Activated CD8-positive, alpha-beta memory T cell treated with anti-CD3 and anti-CD28 coated beads, Interleukin-2, amount 10 ng/mL, durations not matched to agents 7 days and 5 days (primary cell): ENCODE measurements at places on chromosomes 2 and 18.
A peak's percentile ranks its signal among the peaks of the same experiment; 100 is the strongest.

DNA sequence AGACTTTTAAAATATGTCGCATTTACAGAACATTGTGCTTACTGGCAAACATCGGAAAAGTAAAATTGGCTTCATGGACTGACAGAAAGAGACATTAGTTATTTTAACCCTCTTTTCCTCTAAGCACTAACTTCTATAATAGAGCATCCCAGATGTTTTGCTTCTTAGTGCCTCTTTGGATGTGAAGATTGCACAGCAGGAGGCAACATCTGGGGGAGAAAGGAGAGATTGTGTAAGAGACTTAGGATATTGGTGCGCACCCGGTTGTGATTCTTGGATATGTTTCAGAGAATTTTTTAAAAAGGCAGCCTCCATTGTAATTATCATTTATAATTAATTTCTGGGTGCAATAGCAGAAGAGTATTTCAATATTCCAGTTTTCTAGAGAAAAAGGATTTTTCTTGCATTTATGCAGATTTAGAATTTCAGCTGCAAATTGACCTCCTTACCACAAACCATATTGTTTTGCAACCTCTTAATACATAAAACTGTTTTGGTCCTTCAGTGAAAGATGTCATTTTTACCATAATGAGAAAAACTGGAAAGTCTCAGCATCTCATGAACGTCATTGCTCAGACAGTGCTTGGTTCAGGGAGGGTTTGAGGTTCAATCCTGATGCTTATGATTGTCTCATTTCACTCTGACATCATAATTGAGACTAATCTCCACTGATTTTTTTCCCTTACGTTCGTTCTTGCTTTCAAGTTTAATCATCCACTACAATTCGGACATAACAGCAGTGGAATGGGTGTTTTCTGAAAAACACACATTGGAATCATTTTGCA is 404.3 kb downstream of the ZNF521 start:
- DNase-seq: no peak

DNA sequence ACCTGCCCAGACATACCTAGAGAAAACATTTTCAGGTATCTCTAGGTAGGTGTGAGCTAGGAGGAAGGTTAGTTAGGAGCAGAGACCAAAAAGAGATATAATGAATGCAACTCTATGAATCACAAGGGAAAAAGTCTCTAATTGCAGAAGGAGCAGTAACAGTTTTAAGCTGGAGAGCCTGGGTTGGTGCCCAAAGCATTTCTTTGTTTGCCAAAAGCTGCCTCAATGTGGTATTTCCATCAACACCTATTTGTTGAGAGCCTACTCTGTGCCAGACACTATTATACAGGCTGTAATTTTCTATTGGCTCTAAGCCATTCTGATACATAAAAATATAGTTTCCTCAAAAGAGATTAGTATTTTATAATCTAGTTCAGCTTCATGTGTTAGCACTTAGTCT is 141.6 kb downstream of the UBE2E3 start:
- no peak for DNase-seq

- no peak for DNase-seq
Observed at GRCh38 chr18:29164993-29165599, 988.2 kb upstream of the CDH2 start.

GRCh38 chr2:136135921-136136906 is 18.3 kb upstream of the CXCR4 start:
- DNase-seq: peak; percentile 83

GRCh38 chr18:35662293-35663062 is 80.9 kb downstream of the GALNT1 start:
- no peak for DNase-seq

GRCh38 chr18:55234366-55235093 is 275.3 kb upstream of the CCDC68 start:
- peak; percentile 74 for DNase-seq

- no peak for DNase-seq
Observed at GRCh38 chr2:26054598-26055348, 20.9 kb downstream of the RAB10 start.

DNA sequence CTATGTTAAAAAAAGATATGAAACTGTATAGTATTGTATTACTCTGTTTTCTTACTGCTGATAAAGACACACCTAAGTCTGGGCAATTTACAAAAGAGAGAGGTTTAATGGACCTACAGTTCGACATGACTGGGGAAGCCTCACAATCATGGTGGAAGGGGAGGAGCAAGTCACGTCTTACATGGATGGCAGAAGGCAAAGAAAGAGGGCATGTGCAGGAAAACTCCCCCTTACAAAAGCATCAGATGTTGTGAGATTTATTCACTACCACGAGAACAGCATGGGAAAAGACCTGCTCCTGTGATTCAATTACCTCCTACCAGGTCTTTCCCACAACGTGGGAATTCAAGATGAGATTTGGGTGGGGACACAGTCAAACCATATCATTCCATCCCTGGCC is 57.0 kb downstream of the NCOA1 start:
- DNase-seq: no peak

- no peak for DNase-seq
Observed at GRCh38 chr2:175476374-175476773, 294.9 kb upstream of the ATP5MC3 start.

- no peak for DNase-seq
Observed at GRCh38 chr18:23105581-23106219, 29.6 kb upstream of the CABLES1 start.

GRCh38 chr18:31659576-31660177 is 24.7 kb downstream of the B4GALT6 start:
- DNase-seq: no peak

DNA sequence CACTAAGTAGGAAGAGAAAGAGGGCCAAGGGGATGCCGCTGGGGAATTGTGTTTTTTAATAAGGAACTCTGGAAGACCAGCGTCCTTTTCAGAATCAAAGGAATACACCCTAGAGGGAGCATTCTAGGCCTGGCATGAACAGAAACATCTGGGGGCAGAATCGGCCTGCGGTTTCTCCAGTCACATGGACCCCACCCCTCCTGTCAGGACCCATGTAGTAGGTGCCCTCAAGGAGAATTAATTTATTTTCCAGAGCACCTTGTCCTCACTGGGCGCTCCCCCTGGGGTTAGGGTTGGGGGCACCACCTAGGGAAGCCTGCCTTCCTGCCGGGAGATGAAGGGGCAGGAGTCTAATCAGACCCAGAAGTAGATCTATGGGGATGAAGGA is 44.2 kb downstream of the TMEM37 start:
- DNase-seq: no peak

DNA sequence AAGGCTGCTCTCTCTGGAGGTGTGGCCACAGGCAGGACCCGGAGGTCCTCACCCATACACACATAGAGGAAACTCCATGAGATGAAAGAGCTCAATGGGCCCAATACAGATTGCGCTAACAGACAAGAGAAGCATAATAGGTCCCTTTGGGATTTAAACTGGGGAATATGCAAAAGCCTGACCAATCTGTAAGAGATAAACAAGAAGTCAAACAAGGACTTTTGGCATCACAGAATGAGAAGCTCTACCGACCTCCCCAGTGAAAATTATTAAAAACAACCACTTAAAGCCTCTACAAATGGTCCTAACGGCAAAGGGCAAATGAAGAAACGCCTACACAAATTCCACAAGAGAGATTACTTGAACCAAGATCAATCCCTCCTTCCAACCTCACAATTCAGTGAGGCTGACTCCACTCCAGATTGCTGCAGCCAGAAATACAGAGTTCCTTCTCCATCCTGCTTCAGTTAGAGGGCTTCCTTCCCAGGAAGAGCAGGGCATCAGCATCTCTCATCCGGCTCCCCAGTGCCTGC is 10.8 kb downstream of the IWS1 start:
- DNase-seq: no peak

DNA sequence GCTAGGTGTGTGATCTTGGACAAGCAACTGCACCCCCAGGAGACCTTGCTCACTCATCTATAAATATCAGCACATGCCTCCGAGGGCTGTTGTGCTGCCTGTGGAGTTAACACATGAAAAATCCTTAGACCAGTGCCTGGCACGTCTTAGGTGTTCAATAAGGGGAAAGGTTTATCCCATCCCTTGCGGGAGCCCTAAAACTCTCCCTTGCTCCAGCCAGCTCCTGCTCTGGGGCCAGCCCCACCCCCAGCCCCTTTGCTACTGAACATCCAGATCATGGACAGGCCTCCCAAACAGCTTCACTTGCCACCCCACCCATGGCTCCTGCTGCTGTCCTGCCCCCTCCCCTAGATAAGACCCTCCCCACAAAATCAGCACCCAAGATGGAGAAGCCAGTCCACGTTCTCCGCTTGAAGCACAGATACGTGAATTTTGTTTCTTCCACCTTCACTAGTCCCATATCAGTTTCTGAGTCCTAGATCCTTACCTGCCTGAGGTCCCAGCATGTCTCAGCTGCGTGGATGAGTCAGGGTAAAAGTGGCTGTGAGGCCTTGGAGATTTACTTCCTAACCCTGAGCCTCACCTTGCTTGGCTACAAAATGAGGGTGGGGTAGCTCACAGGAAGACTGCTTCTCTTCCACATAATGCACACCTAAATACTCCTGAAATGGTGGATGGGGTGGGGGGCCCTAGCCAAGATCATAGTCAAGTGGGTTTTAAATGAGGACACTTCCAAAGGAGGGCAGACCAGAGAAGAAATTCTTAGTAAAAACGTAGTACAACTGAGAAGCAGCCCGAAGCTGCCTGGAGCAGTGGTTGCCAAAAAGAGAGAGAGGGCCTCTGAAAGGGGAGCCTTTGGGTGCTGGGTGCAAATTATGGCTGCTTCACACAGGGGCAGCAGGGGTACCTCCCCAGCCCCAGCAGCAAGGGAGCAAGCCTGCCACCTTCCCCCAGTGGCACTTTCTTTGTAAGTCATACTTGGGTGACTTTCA is 40.4 kb downstream of the C1QL2 start:
- peak; percentile 11 for DNase-seq

DNA sequence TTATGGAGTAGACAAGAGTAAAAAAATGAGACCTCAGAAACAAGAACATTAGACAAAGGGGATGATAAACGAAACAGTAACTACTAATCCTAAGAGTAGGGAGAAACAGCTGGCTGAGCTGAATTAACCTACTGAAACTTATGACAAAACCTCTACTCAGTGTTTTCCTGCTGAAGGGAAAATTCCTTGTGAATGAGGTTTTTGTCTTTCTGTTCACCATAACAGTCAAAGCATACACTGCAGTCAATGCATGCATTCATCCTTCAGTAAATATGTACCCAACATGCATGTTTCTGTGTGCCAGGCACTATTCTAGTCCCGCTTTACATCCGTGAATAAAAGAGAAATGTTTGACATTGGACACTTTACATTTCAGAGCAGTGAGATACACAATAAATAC is 805.6 kb upstream of the KLHL29 start:
- no peak for DNase-seq

DNA sequence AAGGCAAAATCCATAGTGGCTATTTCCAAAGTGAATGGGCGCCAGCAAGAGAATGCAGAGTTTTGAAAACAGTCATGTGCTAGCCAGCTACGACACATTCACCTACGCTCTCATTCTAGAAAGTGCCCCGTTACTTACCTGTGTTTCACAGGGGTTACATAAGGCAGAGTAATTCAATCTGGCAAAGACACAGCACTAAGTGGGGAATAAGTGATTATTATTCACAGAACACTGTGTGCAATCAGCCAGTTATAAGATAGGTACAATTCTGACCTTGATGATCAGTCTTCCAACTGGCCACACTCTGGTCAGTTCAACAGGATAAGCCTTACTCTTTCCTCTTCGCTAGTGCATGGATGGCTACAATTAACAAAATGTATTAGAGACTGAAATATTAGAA is 105.8 kb downstream of the CABYR start:
- no peak for DNase-seq

- DNase-seq: peak; percentile 96
Observed at GRCh38 chr18:77063260-77063659, 69.3 kb downstream of the MBP start.

DNA sequence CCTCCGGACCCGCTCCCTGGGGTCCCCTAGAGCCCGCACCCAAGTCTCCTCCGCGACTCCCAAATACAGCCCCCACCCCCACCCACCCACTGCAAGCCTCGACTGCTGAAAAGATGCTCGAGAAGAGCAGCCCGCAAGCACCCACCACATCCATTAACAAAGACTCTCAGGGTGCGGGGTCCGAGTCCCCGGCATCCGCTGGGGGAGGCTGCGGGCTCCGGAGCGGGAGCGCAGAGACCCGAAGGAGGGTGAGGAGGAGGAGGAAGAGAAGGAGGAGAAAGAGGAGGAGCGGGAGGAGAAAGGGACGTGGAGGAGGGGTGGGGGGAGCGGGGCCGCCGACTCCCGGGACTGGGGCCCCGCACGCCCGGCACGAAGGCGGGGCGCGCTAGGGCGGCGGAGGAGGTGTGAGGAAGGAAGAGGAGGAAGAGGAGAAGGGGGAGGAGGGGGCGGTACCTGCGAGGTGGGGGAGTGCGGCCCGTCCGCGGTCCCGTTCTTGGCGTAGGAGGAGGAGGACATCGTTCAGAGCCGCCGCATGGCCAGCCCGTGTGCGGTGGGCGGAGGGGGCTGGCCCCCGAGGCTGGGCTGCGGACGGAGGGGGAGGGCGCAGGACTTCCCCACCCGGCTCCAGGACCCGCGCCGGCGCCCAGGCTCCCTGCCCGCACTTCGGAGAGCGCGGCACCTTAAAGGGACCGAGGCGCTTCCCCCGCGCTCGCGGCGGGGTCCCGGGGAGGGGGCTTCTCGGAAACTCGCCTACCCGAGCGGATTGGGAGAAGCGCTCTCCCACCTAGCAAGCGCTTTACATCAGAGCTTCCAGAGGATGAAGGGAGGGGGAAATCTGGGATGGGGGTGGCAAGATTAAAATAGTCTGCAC is at the start of gene CACNB4:
TSS of gene CACNB4 (minus strand) at position 549 of the 871 bp plus-strand sequence.
- no peak for DNase-seq

GRCh38 chr18:36341944-36342343 is 44.4 kb downstream of the FHOD3 start:
- DNase-seq: no peak

GRCh38 chr2:41149054-41149453 is 697.2 kb upstream of the SLC8A1 start:
- DNase-seq: no peak

DNA sequence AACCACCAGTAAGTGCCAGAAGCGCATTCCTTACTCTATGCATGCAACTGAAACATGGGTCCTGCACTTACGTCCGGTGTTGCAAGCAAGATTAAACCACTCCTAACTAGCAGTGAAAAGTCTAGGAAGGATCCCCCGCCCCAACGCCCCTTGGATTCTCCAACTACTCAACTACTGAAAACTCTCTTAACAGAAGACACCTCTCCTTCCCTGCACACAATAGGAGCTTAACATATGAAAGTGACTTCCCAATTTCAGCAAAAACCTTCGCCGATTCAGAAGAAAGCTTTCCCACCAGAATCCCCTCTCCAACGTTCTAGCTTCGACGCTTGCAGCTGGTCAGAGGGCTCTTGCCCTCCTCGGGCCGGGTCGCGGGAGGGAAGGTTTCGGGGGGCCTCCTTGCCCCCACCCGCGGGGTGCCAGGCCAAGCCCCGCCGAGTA is 578 bp downstream of the IWS1 start:
- peak; percentile 47 for DNase-seq

DNA sequence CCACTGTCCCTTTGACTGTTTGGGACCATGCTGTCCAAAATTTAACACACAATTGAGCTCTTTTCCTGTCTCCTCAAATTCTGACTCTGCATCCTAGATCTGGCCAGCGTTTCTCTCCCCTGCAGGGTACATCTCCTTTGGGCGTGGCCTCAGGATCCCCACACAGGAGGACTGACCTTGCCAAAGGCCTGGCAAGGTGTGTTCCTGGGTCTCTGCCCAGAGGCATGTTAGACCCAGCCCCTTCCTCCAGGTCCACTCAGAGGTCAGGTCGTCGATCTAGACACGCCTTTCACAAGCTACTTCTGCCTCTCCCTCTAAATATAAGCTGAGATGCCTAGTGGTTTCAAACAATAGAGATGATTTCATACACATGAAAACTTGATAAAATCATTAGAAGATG is 45.4 kb upstream of the SMIM21 start:
- DNase-seq: no peak
